ENCODE measurements at places on chromosomes 11 and 22.

DNA sequence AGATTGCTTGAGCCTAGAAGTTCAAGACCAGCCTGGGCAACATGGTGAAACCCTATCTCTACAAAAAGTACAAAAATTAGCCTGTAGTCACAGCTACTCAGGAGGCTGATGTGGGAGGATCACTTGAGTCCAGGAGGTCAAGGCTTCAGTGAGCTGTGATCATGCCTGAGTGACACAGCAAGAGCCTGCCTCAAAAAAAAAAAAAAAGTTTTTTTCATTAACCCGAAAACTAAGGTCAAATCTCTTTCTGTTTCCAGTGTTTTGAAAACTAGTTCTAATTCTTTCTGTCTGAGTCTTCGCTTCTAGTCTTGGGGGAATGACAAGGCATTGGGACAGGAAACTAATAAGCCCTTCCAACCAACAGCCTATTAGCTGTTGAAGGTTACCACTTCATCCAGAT is 57.6 kb downstream of the LIF start:
- DNase-seq = no peak

DNA sequence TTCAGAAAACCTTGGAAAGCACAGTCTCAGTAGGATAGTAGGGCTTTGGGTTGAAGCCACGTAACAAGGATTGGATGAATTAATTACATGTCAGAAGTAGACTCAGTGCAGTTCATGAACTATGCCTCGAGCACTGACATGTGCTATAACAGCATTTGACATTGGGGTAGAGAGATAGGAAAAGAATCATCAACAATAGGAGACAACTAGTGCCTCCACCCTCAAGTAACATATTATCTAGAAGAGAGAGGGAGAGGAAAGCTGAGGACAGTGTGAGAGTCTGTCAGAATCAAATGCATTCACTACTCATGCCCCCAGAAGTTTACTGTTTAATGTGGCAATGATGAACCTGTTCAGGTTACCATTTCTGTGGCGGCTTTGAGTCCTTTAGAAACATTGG is 26.4 kb downstream of the MMP13 start:
- no peak for DNase-seq

GRCh38 chr11:134880788-134881187 is 468.7 kb upstream of the B3GAT1 start:
- DNase-seq = no peak

- no peak for DNase-seq
Observed at GRCh38 chr22:38246692-38247091, 26.1 kb downstream of the TMEM184B start.

GRCh38 chr11:35765211-35765610 is 102.6 kb downstream of the TRIM44 start:
- no peak for DNase-seq

DNA sequence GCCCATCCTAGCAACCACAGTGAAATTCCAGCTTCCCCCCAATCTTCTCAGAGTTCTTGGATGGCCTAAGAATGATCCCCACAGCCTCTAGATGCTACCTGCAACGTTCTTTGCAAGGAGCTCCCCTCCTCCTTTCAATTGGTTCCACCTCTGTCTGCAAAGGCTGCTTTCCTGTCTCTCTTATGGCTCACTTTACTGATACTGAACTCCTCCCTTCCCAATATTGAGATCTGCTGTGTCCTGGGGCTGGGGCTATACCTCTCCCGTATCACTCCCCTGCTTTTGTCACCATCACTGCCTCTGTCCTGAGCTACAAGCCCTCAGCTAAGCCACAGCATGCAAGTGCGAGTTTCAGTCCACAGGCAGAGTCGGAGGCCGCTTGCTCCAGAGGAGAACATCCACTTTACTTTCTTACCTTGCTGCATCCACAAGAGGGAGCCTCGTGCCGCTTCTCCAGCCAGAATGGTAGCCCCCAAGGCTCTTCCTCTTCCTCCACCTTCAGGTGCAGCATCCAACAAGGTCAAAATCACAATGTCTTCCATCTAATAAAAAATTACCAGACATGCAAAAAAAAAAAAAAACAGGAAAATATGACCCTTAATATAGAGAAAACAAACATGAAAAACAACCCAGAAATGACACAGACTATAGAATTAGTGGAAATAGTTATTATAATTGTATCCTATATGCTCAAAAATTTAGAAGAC is 48.6 kb upstream of the TMEM45B start:
- no peak for DNase-seq

- no peak for DNase-seq
Observed at GRCh38 chr11:27968461-27968860, 139.5 kb downstream of the KIF18A start.

GRCh38 chr22:29831958-29832357 is 6.1 kb downstream of the ASCC2 start:
- no peak for DNase-seq

- DNase-seq = no peak
Observed at GRCh38 chr11:108913204-108913603, 248.3 kb downstream of the DDX10 start.
